ENCODE measurements at places on chromosomes 2 and 18. TPM values are rescaled to one million over a fixed set of nuclear protein-coding genes. Genes with fewer than 3 reads are reported as not detected.

SERPINB10 gene
- total RNA-seq: not detected

REG1A gene
- not detected for total RNA-seq

SERPINB12 gene
- total RNA-seq: not detected

ADD2 gene
- total RNA-seq: 4.4 TPM

MREG gene
- total RNA-seq: 0.40 TPM

PDE1A gene
- 7.2 TPM for total RNA-seq

DSC3 gene
- 0.62 TPM for total RNA-seq

RAB17 gene
- 6.7 TPM for total RNA-seq

ACSL3 gene
- total RNA-seq: 51.3 TPM

PASK gene
- total RNA-seq: 2.7 TPM

CNGA3 gene
- total RNA-seq: 5.1 TPM

FAM124B gene
- 7.3 TPM for total RNA-seq

- no peak for ATAC-seq
Measured at GRCh38 chr18:59229701-59230443, 9.9 kb downstream of the GRP start.

DNA sequence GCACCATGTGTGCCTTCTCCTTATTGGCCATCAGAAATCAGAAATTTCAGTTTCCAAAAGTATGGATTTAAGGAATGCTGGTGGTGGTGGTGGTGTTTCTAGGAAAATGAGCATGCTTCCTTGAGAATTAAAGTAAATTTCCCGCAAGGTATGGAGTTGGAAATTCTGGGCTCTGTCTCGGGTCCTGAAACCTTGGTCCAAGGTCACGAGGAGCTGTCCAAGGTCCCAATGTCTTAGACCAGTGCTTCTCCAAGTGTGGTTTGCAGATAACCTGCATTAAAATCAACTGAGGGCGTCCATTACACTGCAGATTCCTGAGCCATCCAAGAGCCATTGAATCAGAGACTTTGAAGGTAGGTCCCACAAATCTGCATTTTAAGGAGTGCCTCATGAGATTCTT lies 210.9 kb upstream of the PKDCC start:
- no peak for ATAC-seq

- ATAC-seq: no peak
Measured at GRCh38 chr2:69517410-69517809, 80.2 kb upstream of the NFU1 start.

DNA sequence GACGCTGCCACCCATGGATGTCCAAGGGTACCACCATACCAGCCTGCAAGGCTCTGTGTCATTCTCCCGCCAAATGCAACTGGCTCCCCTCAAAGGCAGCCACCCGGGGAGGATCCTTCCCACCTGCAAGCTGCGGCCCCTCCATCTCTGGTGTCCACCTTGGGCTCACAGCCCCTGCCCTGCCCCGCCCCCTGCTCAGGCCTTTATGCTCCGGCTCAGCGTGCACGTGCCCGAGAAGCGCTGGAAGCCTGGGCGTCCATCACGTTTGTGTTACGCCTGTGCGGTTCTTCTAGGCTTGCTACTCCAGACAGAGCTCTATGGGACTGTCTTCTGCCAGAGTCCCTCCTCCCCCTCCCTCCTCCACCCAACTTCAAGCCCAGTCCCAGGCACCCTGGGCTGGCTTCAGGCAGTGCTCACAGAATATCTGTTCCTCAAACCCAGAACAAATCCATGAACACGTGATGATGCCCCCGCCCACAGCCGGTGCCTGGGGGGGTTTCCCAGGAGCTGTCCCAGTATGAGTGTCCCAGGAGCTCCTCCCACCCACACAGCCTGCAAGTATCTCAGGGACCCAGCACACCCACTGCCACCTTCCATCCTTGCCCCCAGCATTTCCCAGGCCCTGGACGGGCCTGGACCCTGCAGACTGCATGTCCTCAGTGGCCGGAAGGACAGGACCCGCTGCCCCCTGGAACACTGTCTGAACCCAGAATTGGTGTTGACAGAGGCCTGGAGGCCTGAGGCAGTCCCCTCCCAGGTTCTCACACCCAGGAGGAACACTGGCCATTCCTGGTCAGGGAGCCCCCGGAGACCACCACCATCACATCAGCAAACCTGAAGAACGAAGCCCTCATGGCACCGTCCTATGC lies 30.3 kb downstream of the KIF1A start:
- no peak for ATAC-seq

DNA sequence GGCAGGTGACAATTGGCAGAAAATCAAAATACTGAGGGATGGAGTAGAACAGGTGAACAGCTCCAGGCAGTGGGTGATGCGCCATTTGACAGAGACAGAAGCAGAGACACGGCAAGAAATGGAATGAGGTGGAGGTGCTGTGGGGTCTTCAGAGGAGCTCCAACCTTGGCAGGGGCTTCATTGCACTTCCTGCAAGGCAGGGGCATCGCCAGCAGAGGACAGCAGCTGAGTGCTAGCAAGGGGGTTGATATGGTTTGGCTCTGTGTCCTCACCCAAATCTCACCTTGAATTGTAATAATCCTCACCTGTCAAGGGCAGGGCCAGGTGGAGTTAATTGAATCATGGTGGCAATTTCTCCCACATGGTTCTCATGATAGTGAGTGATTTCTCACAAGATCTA lies 42.8 kb downstream of the CCDC68 start:
- ATAC-seq: no peak

- peak; percentile 39 for ATAC-seq
Measured at GRCh38 chr2:32683520-32684086, 55.8 kb downstream of the TTC27 start.

DNA sequence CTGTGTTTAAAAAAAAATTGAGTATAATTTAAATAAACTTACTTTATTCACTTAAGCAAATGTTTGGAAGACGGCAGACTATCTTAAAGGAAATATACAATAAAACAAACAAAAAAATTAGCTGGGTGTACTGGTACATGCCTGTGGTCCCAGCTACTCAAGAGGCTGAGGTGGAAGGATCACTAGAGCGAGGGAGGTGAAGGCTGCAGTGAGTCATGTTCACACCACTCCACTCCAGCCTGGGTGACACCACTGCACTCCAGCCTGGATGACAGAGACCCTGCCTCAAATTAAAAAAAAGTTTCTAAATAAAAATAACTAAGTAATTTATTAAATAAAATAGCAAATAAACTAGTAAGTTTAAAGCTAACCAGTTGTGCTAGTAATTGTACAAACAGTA lies 7.5 kb downstream of the PUM2 start:
- no peak for ATAC-seq

- no peak for ATAC-seq
Measured at GRCh38 chr2:233098618-233099017, 38.5 kb downstream of the INPP5D start.

DNA sequence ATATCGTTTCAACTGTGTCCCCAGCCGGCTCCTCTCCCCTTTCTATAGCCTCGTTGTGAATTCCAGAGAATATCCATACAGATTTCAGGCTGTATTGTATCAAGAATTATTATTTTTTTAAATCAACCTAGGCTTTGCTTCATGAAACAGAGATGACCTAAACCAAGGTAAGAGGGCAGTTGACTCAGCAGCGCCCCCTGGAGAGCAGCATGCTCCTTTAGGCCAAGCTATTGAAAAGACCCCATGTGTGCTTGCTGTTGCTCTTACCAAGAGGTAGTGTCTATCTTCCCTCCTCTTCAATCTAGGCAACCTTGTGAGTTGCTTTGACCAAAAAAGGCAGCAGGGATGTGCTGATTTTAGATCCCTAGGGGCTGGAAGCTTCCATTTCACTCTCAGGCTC lies 426.7 kb upstream of the SMIM21 start:
- no peak for ATAC-seq

GRCh38 chr18:43932140-43932539 lies 654.9 kb upstream of the SYT4 start:
- ATAC-seq: no peak

DNA sequence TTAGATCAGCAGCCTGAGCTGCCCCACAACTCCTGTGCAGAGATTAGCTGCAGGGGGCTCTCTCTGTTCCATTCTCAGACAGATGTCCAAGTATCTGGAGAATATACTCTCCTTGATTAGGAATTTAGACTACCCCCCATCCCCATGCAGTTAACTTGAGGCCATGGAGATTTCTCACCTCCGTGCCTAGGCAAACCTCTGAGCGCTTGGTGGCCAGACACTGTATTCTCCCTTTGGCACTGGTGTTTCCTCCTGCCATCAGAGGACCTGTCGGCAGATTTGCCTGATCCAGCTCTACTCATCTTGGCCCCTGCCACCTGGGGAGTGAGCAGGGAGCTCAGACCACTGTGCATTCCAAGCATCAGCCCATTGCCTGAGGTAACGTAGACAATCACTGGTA lies 48.3 kb downstream of the ZNF804A start:
- ATAC-seq: no peak

DNA sequence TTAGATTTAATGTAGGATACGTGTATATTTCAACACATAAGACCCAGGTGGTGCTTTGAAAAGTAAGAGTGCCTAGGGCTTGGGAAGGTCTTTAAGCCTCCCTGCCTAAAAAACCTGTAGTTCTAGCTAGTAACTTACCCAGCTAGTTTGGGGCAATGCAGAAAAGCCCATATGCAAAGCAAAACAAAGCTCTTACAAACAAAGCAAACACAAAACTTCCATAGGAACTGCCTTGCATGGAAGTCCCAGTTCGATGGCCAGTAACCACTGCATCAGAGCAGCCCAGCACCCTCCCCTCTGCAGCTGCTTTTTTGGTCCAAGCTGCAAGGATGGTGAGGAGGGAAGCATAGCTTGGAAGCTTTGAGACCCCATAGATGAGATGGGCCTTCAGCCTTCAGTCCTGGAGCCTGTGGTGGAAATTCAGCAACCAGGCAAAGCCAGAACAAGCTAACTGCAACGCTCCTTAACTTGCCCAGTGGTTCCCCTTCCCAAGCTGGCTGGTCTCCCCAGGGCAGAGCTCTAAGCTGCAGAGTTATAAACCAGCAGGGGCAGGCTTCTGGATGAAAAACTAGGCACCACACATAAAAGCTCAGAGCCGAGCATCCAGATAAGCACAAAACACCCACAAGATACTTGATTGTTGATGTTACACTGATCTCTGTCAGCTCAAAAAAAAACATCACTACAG lies 16.2 kb downstream of the C2orf76 start:
- ATAC-seq: no peak

DNA sequence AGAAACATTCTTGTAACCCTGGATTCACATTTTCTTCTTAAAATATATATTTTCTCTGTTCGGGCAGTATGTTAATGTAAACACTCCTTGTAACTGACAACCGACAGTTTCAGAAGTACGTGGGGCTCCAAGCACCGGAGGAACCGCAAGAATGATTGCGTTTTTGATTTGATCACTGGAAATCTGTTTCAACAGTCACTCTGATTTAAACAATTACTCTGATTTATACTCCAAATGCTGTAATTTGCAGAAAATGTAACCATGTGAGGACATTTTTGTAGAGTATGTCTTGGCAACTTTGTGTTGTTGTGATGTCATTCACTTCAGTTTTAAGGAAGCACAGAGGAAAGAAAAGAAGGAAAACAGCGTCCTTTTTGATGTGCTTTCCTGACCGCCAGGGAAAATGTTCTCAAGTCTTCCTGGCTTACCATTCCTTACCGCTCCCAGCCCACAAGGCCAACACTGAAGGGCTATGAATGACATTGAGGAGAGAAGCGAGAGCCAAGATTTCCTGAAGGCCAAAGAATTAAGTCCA lies 77.7 kb downstream of the APOB start:
- no peak for ATAC-seq

- no peak for ATAC-seq
Measured at GRCh38 chr18:35519148-35519899, 21.6 kb upstream of the INO80C start.

DNA sequence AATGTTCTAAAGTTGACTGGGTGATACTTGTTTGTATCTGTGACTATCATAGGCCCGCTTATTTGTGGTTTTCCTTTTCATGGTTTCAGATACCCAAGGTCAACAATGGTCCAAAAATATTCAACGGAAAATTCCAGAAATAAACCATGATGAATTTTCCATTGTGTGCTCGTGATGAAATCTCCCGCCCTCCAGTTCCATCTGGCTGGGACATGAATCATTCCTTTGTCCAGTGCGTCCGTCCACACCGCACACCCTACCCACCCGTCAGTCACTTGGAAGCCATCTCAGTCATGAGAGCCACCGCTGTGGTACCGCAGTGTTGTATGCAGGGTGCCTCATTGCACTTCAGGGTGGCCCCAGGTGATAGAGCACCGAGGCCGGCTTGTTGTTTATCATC lies 268.2 kb upstream of the PXDN start:
- no peak for ATAC-seq

DNA sequence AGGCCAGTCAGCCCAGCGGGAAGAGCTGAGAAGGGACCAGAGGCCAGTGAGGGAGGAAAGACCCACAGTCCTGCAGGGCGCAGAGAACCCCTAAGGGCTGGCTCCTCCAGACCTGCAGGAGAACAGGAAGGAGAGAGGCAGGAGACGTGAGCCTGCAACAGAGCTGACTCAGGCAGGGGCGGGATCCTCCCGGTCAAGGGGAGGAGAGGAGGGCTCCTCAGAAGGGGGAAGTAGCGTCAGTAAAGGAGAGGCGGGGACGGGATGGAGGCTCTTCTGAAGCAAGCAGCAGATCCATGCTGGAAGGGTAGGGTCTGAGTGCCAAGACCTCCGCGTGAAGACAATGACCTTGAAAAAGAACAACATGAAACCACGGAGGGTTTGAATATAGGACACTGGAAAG lies 50.8 kb downstream of the TRABD2A start:
- peak; percentile 49 for ATAC-seq

- ATAC-seq: no peak
Measured at GRCh38 chr2:21644266-21644665, 520.5 kb downstream of the TDRD15 start.

DNA sequence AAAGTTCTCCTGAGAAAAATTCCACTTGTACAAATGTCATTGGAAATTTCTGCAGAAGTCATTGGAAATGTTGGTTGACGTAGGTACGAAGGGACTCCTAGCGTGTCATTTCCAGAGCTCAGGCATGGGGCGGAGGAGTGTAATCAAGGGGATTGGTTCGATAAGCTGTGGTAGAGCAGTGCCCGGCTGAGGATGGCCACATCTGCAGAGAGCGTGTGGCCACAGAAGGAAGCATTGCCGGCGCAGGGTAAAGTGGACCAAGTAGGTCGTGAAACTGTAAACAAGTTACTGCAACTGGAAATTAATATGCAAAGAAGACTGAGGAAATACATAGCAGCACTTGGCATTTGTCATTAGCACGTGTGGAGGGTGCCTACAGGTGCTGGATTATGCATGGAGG lies 101.8 kb downstream of the DGKD start:
- ATAC-seq: no peak

DNA sequence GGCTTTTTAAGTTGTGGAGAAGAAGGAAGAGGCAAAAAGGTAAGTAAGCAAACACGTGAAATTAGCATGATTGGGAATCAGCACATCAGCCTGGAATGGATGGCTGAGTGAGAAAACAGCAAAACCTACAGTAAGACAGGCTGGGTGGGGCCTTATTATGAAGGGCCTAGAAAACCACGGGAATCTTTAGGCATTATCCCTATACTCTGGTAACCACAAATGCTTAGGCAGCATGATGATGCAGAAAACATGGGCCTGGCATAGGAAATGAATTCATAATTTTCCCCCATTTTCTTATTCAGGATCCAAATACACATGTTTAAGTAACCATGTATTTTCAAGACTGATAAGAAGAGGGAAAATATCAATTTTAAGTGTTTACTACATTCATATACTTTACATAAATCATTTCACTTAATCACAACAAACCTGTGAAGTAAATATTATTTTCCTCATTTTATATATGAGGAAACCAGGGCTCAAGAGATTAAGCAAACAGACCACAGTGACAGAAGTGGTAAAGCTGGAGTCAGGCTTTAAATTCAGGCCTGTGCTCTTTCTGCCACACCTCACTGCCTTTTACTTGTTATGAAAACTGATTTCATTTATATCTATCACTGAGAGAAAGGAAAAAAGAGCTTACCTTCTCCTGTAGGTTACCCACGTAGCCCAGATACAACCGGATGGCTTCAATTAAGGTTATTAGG lies 4.0 kb downstream of the TMEM17 start:
- no peak for ATAC-seq

GRCh38 chr2:235806986-235807750 lies 313.3 kb downstream of the AGAP1 start:
- ATAC-seq: no peak
